ENCODE measurements at places on chromosomes 16 and 17.

DNA sequence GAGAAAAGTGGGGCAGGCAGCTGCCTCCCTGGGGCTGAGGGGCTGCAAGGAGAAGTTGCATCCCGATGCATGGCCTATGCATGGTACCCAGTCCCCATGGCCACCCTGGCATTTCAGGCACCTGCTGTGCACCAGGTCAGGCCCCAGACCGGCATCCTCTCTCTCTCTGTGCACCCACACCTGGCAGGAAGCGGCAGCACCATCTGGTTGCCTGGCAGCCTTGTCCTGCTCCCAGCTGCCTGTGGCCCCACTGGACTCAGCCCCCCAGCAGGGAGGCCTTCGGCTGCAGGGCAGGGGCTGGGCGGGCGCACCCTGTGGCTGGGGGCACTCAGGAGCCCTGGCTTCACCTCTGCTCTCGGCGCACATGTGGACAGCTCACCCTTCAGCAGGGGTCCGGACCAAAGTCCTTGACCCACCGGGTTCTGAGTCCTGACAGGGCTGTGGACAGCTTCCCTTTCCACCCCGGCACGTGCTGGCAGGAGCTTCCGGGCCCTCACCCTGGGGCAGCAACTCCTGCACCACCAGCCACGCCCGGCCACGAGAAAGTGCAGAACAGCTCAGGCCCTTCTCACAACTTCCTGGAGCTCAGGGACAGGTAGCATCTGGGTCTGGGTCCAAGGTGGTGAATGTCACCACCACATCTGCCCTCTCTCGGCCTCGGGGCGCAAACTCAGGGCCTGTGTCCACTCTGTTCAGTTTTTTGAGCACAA, 36.7 kb downstream of the CTU2 start:
- DNase-seq, result no peak

DNA sequence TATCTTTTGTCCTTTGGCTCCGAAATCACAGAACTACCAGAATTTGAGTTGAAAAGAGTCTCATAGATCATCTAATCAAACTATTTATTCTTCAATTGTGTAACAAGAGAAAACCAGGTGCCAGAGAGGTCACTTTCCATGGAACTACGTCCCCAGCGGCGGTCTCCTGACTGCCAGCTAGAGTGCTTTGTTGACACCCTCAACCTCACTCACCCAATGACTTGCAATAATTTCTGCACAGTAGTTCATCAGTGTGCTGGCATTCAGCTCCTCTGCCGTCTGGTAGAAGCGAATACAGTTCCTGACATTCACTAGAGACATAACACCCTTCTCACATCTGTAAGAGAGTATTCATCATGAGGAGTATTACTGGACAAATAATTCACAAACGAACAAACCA, 54.2 kb downstream of the ANKFY1 start:
- DNase-seq, result no peak

- DNase-seq, result no peak
Measured at GRCh38 chr16:57376313-57376818, 4.1 kb downstream of the CX3CL1 start.

DNA sequence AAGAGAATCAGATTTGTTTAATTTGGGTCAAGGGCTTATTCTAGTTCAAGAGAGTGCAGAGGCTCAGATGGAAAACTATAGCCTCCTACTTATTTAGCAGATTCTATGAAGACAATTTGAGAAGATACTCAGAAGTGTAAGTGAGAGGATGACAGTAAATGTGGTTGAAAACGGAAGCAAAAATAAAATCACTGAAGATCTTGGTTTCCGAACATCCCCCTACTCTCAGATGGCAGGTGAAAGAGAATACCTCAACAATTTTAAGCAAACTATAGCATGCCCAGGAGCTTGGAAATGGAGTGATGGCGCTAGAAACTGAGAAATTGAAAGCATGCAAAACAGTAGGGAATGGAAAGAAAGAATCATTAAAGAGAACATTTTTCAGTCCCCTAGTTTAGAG, 705.5 kb upstream of the CDH8 start:
- no peak for DNase-seq

DNA sequence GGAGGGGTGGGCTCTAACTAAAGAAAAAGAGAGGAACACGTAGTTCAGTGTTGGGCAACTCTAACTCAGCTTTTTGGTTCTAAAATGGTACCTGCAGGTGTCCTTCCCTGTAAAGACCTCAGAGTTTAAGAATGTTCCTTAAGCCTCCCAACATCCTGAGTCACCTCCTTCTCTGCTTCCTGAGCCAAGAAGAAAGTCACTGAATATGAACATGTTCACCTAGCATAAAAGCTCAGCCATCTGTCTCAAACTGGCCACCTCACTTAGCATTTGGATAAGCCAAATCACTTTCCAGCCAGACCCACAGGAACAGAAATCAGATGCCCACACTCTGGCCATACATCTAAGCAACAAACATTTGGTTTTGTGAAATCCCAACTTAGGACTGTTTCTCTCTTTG, 3.7 kb downstream of the TMEM98 start:
- DNase-seq, result no peak

- no peak for DNase-seq
Measured at GRCh38 chr17:33962857-33963655, 292.0 kb upstream of the CCL2 start.

- DNase-seq, result no peak
Measured at GRCh38 chr17:58265271-58265670, 15.5 kb downstream of the MPO start.

DNA sequence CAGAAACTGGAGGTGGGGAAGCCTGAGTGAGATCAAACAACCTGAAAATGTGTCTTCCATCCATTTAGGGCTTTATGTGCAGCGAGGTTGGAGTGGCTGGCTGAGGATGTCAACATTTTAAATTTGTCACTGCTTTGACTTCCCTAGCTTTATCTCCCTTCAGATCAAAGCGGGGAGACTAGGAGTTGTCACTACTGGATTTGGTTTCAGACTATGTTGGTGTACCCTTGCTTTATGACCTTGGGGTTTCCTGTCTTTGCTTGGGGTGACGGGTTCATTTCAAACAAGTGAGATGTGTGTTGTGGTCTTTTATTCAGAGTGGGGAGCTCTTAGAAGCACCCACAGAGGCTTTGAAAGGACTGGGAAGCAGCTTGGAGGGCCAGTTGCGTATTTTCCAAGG, 25.6 kb downstream of the MSI2 start:
- DNase-seq, result no peak

DNA sequence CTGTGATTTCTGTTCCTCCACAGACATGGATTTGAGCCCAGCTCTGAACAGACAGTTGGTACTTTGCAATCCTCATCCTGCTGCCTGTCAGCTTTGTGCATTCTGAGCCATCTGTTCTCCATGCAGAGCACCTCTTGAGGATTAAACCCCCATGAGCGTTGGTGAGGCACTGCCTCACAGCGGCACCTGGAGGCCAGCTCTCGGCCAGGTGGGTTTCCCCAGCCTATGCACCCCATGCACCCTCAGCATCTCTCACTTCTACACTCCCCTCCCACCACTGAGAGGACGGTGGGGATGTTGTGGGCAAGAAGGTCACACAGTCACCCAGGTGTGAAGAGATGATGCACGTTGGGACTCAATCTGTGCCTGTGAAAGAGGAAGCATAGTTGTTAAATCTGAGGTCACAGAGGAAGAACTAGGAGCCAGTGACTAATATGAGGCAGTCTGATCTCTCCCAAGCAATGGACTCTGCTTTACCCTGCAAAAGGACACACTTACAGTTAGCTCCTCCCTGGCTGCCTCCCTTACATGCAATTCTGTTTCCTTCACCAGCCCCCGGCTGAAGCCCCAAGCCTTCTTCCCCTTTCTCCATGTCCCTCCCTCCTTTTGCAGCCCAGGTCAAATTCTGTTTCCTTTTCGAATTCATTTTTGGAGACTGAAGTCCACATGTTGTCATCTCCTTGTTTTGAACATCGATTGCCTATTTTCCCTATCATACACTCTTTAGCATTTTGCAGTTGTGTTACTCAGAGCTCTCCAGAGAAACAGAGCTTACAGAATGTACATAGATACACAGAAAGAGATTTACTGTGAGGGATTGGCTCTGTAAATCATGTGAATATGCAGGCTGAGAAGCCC, 58.5 kb downstream of the HS3ST3B1 start:
- DNase-seq, result no peak

DNA sequence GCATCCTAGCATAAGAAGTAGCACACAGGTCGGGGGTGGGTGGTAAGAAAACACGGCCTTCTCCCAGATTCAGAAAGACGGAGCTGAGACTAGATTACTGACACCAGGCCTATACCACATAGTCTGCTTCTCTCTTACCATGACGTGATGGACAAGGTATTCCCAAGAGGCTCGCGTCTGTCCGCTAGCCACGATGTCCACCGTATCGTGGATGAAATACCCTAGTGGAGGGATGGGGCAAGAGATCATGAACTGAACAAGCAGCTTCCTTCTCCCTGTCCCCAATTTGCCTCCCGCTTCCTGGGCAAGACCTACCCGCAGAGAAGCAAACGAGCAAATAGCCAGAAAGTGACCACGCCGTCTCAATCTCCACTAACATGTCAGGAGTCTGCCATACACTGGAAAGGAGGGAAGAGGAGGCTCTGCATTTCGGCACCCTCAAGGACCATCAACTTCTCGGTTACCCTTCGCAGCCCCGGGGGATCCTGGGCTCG, 820 bp downstream of the TLCD1 start:
- DNase-seq, result no peak

Measured in RWPE1 (cell line).